ENCODE measurements at places on chromosomes 4 and X. TPM values are rescaled to one million over a fixed set of nuclear protein-coding genes. Genes with fewer than 3 reads are reported as not detected.

Gene GJB1
- total RNA-seq = 0.04 TPM

Gene KLB
- under 0.01 TPM for total RNA-seq

Gene GNRHR
- total RNA-seq = not detected

Gene NXF2
- not detected for total RNA-seq

Gene DNASE1L1
- total RNA-seq = 35.2 TPM

Gene TIMP1
- total RNA-seq = 98.9 TPM

Gene TRAM1L1
- total RNA-seq = 5.6 TPM

Gene RPA4
- 0.93 TPM for total RNA-seq

Gene SCD5
- total RNA-seq = 10.2 TPM

Gene CORIN
- total RNA-seq = 1.0 TPM

Gene RHOH
- 0.18 TPM for total RNA-seq

Gene CT83
- not detected for total RNA-seq

Gene ARMCX6
- 104 TPM for total RNA-seq

Gene GYPB
- 5.3 TPM for total RNA-seq

Gene SLC38A5
- 4.2 TPM for total RNA-seq

Gene MGARP
- 0.31 TPM for total RNA-seq

Gene SMIM43
- 0.66 TPM for total RNA-seq

Gene SHROOM2
- 0.84 TPM for total RNA-seq

Gene SULT1B1
- total RNA-seq = 0.53 TPM

Gene GIMD1
- total RNA-seq = not detected

Gene ARSJ
- total RNA-seq = 4.3 TPM

Gene MAGEE1
- total RNA-seq = 1.0 TPM

Gene NPNT
- total RNA-seq = 112 TPM

Gene AVPR2
- total RNA-seq = 0.84 TPM

Gene AMTN
- total RNA-seq = not detected

Gene RBMXL3
- total RNA-seq = not detected

Gene POF1B
- 0.04 TPM for total RNA-seq

Gene CT45A10
- total RNA-seq = not detected

Gene MAGEA1
- not detected for total RNA-seq

Gene CTBP1
- 81.9 TPM for total RNA-seq

Gene NUDT9
- total RNA-seq = 10.7 TPM

Gene SPIN4
- total RNA-seq = 6.5 TPM

Gene S100G
- not detected for total RNA-seq

Gene ETNPPL
- total RNA-seq = not detected

Gene CXorf49
- not detected for total RNA-seq

Gene SPATA18
- total RNA-seq = 2.7 TPM

Gene MTTP
- total RNA-seq = 0.40 TPM

Gene PAPSS1
- total RNA-seq = 41.7 TPM

Gene MTMR8
- total RNA-seq = 2.0 TPM

All from muscle of leg (tissue), 16 donors.